BJ (cell line): ENCODE measurements at places on chromosomes 11 and 22.
A peak's percentile ranks its signal among the peaks of the same experiment; 100 is the strongest.

DNA sequence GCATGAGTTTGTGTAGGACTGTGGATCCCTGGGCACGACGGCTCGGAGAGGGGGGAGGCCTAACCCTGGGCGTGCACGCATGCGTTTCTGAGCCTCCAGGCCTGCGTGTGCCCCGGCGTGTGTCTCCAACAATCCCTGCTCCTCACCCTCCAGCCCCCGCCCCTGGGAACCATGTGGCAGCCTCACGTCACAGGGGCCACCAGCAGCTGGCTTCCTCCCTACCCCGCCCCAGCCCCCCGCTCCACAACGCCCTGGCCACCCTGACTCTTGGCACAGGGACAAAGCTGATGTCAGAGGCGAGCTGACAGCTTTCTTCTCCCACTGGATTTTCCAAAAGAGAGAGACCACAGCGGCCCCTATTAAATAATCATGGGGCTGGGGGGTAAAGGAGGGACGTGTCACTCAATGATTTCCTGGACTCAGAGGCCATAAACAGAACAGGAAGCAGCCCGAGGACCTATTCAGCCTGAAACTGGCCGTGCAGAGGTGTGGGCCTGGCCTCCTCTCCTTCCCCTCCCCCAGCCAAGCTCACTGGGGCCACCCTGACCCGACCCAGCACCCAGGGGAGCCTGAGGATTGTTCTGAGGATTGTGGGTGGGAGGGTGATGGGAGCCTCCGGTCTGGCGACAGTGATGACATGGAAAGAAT lies 6.8 kb upstream of the LIF start:
- DNase-seq, result no peak

DNA sequence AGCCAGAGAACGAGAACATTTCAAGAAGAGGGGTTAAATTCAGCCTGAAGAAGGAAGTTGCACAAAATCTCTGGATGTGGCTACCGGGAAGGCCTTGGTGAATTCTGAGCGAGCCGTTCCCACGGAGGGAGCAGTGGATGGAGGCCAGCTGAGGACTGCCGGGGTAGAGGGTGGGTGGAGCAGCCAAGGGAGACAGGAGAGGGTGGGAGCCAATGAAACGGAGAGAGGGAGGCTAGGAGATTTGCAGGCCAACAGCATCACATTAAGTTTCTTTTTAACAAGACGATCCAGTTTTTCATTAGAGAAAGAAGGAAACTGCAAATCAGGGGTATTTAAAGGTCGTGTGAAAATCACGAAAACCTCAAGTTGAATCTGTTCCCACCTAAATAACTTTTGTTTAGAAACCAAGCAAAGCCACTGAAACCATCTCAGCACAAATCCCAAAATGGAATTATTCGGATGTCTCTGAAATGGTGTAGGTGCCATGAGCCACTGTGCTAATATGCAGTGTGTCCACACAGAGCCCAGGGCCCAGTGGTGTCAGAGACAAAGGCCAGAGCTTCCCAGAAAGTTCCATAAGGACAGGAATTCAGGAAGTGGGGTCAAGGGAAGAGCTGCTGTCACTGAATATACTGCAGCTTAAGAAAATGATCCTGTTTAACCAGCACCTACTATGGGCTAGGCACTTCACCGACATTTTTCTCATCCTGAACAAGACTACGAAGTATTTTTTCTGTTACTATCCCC lies 59.7 kb upstream of the SLC35C1 start:
- DNase-seq, result no peak

GRCh38 chr11:6703247-6704063 lies 20.3 kb upstream of the MRPL17 start:
- DNase-seq, result no peak

DNA sequence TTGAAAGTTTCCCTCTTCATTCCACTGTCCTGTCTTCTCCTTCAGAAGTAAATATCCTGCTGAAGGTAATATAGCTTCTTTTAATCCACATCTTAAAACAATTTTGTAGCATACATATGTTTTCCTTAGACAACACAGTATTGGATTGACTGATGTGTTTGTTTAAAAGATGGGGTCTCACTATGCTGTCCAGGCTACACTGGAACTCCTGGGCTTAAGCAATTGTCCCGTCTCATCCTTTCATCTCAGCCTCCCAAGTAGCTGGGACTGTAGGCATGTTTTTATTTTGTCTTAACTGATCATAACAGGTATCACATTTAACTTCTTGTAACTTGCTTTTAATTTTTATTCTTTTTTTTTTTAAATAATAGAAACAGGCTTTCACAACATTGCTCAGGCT lies 55.9 kb downstream of the MRTFA start:
- DNase-seq, result no peak

DNA sequence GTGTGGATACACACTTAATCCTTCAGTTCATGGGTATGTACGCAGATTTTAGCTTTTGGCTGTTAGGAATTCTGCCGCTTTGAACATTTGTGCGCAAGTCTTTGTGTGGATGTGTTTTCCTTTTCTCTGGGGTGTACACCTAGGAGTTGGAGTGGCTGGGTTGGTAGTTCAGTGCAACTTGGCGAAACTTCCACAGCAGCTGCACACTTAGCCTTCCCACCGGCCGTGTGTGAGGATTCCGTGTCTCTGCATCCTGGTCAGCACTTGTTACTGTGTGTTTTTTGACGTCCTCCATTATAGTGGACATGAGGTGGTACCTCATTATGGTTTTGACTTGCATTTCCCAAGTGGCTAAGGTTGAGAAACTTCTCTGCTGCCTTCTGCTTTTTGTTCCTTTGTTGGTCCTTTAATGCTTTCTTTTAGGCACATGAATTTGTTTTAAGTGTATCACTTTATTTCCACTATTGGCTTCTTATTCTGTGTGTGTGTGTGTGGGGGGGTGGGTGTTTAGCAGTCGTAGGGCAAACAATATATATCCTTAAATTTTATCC lies 72.1 kb upstream of the SLC25A18 start:
- no peak for DNase-seq

GRCh38 chr11:72951888-72952287 lies 137.7 kb downstream of the ATG16L2 start:
- no peak for DNase-seq

DNA sequence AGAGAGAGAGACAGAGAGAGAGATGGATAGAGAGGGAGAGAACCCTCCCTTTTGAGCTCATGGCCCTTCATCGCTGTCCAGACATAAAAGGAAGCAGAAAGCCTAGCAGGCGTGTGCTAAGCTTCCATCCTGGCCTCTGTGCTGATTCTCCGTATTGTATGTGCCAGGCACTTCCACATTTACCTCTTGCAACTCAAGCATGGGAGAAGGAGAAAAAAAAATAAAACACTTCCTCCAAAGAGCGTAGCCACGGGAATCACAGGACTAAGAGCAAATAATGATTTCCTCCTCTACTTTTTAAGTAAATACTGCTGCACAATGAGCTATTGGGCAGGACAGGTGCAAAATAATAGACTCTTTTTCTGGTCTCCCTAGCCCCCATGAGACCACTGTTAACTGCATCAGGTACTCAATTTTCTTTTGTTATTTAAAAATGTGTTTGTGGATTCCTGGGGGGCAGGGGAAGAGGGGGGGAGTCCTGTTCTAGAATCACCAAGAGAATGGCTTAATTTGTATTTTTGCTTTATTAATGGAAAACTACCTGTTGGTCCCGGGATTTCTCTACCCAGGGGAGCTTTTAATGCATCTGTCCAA lies 154.3 kb downstream of the NXPE2 start:
- DNase-seq, result no peak

- DNase-seq, result no peak
Measured at GRCh38 chr22:38655519-38656255, 505 bp downstream of the FAM227A start.

DNA sequence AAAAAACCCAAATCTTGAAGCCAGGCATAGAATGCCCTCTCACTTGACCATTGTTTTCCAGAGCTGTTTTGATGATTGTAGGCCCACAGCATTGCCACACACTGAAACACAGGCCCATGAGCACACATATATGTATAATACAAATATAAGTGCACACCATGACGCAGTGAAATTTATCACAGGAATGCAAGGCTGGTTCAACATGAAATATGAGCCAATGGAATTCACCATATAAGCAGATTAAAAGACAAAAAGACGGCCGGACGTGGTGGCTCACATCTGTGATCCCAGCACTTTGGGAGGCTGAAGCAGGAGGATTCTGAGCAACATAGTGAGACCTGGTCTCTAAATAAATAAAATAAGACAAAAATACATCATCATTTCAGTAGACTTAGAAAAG lies 9.4 kb upstream of the RNH1 start:
- no peak for DNase-seq

- DNase-seq, result no peak
Measured at GRCh38 chr11:7775689-7776088, 21.1 kb downstream of the OR5P2 start.

GRCh38 chr22:36301851-36302250 lies 48.9 kb downstream of the APOL1 start:
- peak; percentile 24 for DNase-seq
